ENCODE measurements at places on chromosomes 2 and 18.

- peak; percentile 74 for DNase-seq
These were observed 87.4 kb downstream of the GAREM1 start for GRCh38 chr18:32383050-32383819.

DNA sequence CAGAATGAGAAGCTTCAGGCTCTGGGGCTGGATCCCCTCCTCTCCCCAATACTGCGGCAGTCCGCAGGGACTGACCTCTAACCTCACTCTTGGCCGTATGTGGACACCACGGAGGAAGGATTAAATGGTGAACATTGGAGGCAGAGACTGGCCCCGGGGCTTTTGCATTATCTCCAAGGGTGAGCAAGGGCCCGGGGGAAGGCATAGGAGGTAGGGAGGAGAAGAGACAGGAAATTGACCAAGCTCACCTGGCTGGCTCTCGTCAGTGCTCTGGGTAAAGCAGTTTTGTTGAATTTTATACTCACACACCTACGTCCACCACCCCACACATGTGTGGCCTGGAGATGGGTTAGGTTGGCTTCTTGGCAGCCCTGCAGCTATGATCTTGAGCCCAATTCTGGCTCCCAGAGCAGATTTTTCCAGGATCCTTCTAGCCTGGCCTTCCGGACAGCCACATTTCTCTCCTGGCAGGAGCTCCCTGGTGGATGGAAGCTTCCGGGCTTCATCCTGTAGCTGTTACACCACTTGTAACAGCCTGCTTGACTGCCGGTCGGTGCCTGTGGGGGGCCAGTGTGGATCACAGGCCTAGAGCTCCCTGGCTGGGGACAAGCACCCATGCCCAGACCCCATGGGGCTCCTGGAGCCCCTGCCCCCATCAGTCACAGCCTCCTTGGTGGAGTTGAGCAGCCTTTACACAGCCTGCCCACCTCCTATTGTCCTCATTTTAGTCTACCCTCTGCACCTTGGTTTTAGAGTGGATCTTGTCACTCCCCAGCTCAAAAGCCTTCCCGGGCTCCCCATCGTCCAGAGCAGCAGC is 7.6 kb downstream of the ITM2C start:
- no peak for DNase-seq

DNA sequence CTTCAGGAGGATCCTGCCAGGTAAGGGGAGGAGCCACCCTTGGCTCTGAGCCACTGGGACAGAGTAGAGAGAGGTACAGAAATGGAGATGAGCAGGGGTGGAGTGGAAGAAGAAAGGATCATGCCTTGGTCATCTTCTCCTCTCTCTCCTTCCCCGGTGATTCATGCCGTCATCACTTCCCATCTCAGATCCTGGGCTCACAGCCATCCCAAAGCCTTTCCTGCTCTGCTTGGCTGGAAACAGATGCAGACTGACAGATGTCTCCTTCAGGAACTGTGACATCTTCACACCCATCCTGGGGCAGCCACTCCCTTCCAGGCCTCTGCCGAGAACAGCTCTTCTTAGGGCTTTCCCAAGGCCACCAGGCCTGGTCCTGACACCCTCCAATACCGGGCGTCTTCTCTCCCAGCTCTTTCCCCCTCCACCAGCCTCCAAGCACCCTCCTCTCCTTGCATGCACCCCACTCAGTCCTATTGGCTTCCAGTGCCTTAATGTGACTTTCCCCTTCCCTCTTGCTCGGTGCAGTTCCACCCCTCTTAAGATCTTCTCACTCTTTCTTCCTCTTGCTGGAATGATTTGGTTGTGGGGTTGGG is 58.3 kb upstream of the TNP1 start:
- no peak for DNase-seq

- DNase-seq = no peak
These were observed 104.4 kb downstream of the RGPD3 start for GRCh38 chr2:106363791-106364190.

DNA sequence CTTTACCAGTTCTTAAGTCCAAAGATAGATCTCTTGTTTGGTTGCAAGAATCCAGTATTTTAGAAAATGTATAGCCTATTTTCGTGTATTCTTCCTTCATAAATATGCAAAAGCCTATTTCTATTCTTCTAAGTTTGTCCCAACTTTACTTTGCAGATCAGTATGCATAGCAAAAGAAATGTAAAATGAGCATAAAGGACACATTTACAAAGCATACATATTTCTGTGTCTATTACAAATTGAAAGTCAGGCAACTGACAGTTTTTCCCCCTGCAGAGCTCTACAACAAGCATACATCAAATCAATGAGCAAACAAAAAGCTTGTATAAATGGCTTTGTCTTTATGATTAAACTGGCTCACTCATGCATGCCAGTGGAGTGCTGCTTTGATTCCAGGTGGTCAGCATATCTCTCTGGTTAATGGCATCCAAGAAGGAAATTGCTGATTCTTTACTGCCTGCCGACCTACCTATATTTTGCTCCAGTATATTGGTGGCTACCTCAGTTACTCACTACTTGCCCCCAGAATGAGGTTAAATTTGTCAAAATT is 10.0 kb upstream of the VPS54 start:
- peak; percentile 83 for DNase-seq

DNA sequence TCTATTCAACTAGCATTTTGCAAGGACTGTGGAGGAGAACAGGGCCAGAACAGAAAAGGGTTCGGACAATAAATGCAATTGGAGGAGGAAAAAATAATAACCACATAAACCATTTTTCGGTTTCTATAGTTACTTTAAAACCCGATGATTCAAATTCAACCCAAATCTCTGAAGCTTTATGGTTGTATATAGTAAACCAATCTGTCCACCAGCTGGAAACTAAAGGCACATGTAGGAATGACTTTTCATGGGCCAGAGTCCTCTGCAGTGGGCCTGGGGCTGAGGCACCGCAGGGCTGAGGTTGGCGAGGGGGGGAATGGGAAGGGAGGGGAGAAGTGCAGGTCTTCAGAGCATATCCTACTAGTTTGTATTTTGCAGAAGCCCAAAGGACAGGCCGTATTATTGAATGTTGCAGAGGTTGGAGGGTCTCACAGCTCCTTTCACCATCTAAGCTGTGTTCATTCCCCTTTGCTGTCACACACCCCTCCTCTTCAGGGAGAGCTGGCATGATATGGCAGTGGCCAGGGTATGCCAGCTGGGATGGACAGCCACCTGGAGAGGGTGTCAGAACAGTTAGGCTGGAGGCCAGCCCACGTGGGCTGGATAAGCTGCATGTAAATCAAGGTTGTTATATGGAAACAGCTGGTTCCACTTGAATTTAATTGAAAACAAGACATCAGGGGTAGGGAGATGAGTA is 267.1 kb downstream of the PRKCE start:
- DNase-seq = no peak

DNA sequence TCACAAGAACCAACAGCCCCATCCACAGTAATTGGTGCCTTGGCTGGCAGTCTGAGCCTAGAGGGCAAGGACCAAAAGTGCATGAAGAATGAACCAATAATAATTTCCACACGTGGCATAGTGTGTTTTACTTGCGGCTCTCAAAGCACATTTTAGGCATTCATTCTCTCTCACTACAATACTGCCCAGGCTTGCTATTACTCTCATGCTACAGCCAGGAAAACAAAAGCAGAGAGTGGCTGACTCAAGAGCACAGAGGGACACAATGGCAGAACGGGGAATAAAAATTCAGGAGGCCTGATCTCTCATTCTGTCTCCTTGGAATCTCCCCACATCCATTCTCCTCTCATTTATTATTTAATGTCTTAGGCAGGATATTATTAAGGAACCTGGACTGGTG is 57.0 kb upstream of the NOL4 start:
- peak; percentile 38 for DNase-seq

DNA sequence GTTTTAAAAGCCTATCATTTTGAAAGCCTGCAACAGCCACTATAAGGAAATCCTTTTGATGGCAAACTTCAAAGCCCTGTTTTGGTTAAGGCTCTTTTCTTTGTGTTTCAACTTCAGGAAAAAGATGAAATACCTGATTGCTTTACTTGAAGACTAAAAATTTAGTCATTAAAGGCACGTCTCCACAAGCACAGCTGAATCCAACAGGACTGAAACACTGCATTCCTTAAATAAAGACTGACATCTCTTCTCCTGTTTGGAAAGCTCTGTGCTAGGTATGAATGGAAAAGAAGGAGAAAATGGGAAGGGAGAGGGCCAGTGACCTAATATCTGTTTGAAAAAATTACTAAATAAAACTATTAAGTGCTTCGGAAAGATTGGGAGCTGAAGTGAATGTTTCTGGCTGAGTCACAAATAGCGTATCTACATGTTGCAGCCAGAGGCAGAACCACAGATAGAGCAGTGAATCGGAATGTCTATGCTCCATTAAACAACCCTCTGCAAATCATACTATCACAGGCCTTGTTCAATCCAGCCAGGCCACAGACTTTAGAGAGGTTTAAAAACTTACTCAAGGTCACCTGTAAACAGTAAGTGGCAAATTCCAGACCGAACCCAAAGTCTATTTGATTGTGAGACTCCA is 21.1 kb upstream of the RALBP1 start:
- DNase-seq = no peak

DNA sequence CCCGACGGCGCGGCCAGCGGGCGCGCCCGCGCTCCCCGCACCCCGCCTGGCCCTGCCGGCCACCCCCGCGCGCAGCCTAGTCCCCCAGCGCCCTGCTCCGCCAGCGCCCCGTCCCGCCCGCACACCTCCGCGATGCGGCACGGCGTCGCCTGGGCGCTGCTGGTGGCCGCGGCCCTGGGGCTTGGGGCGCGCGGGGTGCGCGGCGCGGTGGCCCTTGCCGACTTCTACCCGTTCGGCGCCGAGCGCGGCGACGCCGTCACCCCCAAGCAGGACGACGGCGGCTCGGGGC is 232 bp downstream of the SNED1 start:
- no peak for DNase-seq

- no peak for DNase-seq
These were observed 122.7 kb upstream of the SMAD7 start for GRCh38 chr18:49073437-49073836.

DNA sequence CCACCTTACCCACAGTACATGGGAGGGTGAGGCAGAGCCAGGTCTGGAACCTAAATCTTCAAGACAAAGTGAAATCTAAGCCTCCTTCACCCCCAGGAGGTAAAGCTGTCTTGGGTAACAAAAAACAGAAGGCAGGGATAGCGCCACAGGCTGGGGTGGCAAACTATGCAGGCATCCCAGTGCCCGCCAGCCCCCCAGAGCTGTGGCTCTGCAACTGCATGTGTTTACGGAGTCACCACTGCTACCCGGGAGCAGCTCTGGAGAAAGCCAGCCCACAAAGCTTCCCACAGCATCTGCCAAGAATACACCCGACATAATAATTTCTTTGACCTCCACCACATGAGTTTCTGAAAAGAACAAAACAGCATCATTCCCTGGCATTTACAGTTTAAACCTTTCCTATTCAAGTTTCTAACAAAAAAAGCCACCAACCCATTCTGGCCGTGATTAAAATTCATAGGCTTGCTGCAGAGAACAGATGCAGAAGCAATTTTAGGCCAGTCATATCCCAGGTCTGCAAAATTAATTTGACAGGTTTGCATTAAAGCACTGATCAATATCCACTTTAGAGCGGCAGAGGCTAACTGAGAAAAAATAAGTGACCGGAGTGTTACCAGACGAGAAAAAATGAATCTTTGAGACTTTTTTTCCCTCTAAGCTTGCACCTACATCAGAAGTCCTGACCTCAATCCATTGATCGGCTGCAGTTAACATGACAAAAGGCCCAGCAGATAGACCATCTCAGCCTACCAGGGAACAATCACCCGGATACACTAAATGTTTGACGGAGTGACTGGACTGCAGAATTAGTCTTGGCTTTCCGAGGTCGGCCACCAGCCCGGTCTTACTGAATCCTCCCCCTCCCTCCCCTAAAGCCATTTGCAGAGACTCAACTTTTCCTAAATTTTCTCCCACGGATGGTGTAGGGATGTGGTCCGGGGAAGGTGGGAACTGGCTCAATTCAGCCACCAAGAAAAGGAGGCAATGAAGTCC is 309.6 kb upstream of the SKOR2 start:
- no peak for DNase-seq

- DNase-seq = no peak
These were observed 63.0 kb downstream of the RBM43 start for GRCh38 chr2:151198645-151199044.

GRCh38 chr18:46281185-46282176 is 177.3 kb downstream of the HAUS1 start:
- peak; percentile 55 for DNase-seq

DNA sequence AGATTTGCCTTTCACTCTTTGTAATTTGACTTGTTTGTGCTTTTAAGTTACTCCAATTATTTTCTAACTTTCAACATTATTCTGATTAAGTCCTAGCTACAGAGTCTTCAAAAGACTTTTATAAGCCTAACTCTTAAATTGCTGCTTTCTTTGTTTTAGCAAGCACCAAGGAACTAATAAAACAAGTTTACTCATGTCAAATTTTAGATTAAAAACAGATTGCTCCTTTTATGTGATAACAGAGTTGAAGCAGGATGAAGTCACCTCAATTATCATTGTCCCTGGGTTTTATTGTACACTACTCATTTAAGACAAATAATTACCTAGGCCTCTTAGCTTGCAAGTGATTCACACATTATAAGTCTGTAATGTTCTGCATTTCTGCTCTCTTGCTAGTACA is 678.4 kb downstream of the ERBB4 start:
- peak; percentile 35 for DNase-seq

DNA sequence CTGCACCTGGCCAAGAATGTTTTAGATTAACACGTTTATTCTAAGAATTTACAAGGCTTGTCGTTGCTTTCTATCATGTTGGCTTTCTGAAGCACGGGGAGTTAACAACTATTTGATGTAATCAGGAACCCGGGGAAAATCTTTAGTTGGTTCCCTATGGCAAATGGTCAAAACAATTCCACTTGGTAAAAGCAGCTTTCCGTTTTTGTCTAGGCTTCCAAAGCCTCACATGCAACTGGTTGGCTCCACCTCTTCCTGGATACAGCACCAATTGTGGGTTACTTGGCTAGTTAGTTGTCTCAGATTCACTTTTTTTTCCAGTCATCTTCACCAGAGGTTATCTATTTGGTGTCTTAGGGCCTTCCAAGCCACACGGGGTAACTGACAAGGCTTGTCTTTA is 2.8 kb downstream of the COLEC12 start:
- DNase-seq = no peak

DNA sequence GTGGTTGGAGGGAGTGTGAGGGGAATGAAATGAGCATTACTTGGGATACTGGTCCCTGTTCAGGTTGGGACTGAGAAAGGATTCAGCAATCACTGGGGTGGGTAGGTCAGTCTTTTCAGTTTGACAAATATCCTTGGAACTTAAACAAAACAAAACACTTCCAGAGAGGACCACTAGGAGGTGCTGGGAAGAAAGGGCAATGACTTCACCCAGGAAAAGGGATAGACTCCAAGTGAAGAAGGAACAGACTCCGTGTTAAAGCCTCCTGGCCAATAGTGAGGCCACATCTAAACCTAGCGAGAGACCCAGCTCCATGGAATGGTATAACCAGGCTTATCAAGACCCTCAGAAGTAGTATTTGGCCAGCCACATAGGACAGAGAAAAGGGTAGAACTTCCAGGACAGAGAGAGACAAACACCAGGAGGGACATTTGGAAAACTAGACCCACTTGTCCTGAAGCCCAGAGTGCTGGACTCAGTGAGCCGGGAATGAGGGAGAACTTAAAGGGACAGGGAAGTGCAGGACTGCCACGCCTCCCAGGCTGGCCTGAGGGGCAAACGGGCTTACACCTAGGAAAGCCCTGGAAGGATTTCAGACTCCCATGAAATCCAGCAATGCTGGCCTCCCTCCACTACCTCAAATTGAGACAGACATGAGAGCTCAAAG is 19.6 kb upstream of the KCNG3 start:
- peak; percentile 20 for DNase-seq

- no peak for DNase-seq
These were observed 128.5 kb upstream of the LGALSL start for GRCh38 chr2:64325477-64325851.
